Brain microvascular endothelial cell (primary cell): ENCODE measurements at places on chromosomes 3 and 15.

DNA sequence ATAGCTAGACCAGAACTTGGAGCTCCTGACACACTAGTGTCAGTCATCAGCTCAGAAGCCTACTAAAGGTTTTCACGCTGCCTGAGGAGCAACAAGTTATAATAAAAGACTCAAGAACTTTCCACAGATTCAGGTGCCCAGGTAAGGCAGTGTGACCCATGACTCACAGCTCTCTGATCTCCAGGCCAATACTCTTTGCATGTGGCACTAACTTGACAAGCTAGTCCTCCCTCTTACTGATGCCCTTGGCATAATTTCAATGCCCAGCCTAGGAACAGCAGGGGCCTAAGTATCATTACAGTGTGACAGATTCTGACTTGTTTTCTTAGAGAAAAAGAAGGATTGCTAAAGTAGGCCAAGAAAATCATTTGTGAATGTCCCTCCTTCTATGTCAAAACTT, 38.4 kb downstream of the MEIS2 start:
- DNase-seq: no peak

DNA sequence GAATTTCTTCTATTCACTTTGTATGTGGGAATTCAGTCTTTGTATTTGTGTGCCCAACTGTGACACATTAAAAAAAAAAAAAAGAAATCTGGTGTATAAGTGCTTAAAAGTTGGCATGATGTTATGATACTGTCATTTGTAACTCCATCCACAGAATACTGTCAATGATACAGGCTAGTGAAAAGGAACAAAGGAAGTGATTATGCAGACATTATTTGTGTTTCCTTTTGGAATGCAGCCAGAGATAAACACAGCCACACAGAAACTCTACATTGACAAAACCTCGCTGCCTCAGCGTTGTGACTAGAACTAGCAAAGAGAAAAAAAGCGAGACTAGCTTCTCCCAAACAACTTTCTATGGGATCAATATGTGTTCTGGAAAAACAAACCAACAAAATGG, 519.2 kb upstream of the AGTR1 start:
- peak; percentile 31 for DNase-seq

DNA sequence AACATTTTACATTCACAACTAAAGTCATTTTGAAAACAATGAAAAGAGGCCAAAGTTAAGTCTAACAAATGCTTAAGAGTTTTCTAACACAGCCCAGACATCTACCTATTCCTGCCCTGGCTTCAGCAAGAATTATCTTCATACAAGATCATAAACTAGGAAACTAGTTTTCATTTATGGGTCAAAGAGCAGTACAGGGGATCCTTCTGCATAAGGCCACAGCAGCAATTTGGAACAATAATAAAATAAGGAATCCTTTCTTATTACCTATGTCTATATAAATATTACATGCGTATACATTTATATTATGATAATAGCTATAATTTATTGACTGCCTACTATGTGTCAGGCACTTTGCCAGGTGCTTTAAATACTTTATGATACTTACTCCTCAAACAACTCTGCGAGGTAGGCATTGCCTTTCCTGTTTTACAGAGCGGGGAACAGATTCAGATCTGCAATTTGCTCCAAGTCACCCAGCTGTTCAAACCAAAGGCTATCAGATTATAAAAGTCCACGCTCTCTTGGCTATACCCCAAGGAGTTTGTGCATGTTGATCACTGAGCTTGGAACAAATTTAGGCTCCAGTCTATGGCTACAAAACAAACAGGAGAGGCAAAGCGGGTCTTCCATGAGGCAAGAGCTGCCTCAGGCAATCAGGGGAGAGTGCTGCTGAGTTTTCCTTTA, 196.4 kb downstream of the RORA start:
- no peak for DNase-seq

DNA sequence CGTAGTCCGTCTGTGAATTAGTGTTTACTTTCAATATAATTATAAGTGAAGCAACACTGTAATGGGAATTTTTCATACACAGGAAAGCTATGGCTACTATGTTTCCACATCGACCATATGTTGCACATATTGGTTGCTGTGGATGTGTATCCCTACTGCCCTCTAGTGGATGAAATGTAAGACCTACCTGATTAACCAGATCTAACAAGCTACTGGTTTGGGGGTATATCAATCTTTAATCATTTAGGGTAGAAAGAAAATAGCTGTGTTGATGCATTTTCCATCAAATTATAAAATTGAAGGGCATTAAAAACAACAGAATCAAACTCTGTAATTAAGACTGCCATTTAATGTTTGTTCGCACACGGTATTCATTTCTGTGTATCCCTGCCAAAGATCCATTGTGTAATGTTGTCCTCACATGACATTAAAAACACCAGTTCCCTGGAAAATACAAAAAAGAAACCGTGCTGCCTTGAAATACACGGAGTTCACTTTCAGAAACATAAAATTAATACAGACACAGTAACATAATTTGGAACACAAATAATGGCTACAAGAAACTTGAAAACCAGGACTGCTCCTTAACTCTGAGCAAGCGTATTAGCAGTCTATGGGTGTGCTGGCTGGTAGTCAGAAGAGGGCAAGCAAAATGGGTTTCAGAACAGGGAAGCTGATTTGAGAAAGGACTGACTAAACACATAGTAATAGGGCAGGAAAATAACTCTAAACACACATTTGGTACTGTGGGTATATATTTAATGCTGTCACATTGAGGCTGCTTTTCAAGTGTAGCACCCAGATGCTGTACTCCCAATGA, 125.1 kb downstream of the TIGIT start:
- DNase-seq: peak; percentile 43

- DNase-seq: no peak
These were observed 68.2 kb downstream of the DENND4A start for GRCh38 chr15:65723876-65724275.

DNA sequence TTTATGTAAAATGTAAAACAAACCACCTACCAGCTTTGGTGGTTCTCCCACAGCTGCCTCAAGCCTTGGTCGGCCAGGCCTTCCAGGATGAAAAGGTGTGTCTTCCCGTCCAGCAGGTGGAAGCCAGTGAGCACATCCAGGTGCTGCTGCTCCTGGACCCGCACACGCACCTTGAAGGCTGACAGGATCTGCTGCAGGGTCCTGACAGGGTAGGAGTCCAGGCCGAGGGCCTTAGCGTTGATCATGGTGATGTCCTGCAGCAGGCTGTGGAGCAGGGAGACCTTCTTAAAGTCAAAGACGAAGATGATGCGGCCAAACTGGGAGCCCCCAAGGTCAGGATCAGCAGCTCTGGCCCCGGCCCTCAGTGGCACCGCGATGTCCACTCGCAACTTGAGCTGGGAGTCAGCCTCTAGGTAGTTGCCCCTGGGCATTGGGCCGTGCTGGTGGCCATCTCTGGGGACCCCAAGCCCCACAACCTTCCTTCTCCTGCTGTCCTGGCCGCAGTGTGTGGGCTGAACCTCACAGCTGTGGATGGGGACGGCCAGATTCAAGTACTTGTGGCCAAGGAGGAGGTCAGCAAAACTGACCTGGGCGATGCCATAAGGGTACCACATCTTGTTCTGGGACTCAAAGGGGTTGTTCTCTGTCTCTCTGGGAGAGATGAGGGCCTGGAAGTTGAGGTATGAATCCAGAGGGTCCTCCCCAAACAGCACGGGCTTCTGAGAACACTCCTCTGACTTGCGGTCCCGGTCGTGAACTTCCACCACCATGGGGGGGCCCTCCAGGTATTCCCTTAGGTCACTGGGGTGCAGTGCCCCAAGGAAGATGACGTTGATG, 48.6 kb downstream of the CFAP92 start:
- DNase-seq: no peak

DNA sequence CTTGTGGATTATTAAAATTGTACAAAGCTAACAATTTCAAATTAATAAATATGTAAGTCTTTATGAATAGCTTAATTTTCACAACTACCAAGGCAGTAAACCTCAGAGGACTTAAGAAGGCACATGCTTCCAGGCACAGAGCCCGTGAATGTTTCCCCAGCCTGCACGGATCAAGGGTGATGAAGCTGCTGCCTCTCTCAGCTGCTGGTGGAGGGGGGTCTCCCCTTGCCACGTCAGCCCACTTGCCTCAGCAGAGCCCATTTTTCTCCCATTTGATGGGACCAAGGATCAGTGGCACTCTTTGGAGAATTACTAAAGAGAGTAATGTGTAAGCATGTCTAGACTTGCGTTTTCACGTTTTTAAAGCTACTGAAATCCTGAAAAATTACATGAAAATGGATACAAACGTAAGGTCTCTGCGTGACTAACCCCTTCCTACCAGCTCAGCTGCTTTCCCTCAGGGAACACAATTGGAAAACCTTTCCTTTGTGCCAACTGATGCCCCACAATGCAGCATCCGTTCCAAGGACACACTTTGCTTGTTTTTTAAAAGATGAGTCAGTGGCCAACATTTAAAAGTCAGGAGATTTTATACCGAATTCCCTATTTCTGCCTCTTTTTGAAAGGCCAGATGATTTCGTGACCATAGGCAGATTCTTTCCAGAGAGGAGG, 494.1 kb downstream of the GABRG3 start:
- DNase-seq: no peak

GRCh38 chr3:154786724-154787123, 293.4 kb upstream of the MME start:
- no peak for DNase-seq

DNA sequence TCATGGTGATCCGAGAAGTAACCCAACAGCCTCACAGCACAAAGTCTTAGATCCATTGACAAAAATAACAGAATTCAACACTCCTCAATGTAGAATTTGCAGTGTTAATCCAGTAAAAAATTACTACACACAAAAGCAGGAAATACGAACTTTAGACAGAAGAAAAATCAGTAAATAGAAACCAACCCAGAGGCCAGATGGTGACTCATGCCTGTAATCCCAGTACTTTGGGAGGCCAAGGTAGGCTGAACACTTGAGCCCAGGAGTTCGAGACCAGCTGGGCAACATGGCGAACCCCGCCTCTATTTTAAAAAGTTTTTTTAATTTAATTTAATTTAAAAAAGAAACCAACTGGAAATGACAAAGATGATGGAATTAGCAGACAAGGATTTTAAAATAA, 36.1 kb downstream of the SELENOT start:
- no peak for DNase-seq

DNA sequence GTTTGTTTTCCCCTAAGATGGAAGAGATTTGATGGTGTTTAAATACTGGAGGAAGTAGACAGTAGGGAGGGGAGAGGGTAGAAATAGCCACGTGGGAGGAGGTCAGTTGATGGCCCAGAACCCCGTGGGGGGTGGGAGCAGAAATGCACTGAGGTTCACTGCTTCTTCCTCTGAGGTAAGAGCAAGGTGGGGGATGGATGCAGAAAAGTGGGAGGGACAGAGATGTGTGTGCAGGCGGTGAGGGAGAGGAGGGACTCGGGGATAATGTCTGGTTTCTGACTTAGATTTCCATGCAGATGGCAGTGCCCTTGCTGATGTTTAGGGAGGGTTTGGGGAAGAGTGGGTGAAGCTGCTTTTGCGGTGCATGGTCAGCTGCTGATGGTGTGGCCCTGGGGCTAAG, 102.9 kb downstream of the ARNT2 start:
- DNase-seq: no peak

DNA sequence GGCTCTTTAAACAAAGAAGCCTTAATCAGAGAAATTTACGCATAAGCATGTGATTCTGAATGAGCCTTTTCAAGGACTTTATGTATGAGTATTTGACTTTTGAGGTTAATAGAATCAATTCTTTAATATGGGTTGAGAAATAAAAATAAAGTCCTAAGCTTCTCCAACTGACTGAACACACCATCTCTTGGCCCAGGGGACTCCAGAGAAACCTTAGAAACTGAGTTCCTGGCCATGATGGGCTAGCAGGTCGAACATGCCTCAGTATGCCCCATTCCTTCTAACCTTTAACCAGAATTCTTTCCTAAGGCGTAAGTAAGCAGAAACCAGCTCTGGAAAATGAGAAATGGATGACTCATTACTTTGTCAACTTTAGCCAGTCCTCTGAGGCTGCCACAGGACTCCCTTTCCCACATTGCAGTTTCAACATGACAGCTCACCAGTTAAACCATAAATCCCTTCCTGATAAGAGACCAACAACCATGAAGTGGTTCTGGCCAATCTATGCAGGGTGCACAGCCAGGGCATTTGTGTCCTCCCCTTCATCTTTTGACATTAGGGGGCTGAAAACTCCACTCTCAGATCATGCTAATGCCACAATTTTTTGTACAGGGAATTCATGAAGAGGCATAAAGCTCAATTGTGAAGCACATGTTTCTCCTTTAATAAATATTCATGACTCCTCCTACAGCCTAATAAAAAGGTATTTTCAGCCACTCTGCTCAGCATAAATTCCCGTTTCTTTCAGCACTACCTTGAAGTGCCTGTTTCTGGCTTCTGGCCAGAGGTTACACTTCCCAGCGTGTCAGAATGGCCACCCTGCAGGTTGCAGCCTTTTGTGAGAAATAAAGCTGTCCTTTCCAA, 33.3 kb downstream of the TM4SF18 start:
- peak; percentile 93 for DNase-seq

DNA sequence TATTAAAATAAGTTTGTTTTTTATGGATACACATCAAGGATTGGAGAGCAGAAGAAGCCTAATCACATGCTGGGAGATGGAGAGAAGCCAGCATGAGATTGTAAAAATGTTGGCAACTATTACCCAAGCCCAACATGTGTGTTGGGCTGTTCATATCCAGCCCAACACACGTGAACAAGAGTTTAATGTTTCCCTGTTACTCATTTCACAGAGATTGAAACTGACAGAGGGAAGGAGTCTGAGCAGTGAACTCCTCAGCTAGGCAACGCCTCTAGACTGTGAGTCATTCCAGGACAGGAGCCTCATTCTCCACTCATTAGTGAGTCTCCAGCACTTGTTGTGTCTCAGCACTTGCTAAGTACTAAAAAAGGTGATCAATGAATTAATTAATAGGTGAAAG, 43.2 kb upstream of the CMSS1 start:
- peak; percentile 77 for DNase-seq

GRCh38 chr3:157888040-157888439, 218.2 kb downstream of the SHOX2 start:
- DNase-seq: no peak

- DNase-seq: peak; percentile 48
These were observed 81.1 kb downstream of the LRRK1 start for GRCh38 chr15:101000271-101000681.

DNA sequence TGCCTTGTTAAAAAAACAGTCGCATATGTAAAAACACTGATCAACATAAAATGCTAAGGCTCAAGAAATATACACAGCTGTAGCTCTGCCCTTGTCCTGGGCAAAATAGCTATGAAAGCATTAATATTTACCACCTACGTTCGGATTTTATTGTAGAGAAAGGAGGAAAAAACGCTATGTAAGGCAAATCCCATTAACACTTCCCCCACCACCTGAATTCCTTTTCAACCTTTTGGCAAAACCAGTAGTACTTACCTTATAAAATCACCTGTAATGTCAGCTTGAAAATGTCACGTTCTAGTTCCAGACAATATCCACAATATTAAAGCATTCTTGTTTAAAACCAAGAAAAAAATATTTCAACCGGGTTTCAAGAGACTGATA, 3.6 kb downstream of the TRA2B start:
- no peak for DNase-seq

DNA sequence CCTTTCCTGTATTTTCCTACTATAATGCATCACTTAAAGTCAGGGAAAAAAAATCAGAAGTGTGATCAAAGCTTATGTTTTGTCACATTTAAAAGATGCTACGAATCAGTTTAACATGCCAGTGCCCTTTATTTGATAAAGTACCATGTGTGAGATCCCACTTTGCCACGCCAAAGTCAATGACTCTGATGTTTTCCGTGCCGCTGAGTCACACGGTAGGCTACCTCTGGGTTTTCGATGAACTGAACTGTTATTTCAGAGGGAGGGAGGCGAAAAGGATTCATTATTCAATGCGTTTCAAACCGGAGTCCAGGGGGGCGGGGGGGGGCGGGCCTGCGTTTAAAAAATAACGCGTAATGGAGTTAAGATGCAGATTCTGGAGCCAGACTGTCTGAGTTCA, 203.0 kb downstream of the ABHD5 start:
- no peak for DNase-seq

- no peak for DNase-seq
These were observed 20.7 kb downstream of the CPNE4 start for GRCh38 chr3:132014105-132014504.
